ENCODE measurements at places on chromosomes 3 and 15.

- no peak for DNase-seq
Observed at GRCh38 chr3:105579439-105579838, 212.7 kb downstream of the ALCAM start.

DNA sequence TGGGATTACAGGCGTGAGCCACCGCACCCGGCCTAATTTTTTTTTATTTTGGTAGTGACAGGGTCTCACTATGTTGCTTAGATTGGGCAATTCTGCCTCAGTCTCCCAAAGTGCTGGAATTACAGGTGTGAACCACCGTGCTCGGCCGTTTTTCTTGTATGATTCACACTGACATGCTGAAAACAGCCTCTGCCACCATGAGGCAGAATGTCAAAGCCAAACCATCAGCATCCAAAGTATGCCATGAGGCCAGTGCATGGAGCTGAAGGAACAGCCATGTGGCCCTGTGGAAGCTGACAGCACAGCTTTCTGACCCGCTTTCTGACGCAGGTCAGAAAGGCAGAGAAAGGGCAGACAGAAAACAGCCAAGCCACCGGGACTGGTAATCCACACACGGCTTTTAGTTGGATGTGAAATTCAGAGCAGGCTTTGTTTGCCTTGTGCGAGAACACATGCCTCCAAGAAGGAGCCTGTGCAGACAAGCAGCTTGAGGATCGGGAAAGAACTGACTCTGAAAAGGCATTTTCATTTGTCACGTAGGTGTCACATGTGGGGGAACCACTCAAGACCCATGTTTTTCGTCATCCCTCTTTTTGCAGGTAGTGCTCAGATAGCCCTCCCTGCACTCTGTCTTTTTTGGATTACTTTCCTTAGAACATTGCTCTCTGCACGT, 25.1 kb downstream of the XYLB start:
- DNase-seq: no peak

DNA sequence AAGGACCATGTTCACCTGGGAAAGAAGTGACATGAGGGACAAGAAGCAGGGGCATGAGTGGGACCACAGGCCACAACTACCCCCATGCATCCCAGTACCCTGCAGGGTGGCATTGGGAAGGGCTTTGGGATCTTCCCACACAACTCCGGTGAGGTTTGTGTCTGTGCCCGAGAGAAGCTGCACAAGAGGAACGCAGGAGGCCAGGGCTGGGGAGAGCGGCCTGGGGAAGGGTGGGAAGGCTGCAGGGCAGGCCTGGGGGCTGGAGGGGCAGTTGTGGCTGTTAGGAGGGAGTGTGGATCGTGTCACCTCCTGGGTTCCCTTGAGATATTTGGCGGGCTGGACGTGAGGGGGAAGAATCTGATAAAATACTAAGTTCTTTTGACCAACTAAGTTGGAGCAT, 25.3 kb upstream of the MFSD1 start:
- DNase-seq: no peak

DNA sequence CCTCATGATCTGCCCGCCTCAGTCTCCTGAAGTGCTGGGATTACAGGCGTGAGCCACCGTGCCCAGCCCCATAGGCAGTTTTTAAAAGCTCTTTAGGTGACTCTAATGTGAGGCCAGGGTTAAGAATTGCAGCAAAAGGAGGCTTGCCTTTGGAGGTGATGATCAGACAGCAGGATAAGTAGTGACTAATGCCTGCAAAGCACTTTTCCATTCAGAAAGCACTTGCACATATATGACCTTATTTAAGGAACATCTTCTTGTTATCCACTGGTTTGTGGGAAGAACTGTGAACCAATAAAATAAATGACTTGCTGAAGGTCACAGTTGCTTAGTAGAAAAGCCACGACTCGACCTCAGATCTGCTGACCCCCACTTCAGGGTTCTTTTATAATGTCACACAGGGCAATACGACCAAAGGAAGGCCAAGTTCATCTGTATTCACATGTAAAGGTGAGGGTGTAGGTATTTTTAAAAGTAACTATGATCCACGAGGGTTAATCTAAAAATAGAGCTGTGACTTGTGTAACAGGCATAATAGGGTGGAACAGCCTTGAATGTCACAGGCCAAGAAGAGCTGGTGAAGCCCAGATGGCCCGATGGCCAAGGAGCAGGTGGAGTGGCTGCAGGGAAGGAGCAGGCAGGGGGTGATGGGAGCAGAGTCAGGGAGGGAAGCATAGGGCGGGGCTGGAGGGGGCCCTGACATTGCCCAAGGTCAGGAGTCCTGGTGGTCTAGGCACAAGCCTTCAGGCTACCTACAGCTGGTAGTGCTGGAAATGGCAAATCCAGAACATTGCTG, 24.4 kb downstream of the LARP6 start:
- DNase-seq: no peak

- DNase-seq: no peak
Observed at GRCh38 chr3:24294150-24294549, 200.5 kb downstream of the THRB start.

DNA sequence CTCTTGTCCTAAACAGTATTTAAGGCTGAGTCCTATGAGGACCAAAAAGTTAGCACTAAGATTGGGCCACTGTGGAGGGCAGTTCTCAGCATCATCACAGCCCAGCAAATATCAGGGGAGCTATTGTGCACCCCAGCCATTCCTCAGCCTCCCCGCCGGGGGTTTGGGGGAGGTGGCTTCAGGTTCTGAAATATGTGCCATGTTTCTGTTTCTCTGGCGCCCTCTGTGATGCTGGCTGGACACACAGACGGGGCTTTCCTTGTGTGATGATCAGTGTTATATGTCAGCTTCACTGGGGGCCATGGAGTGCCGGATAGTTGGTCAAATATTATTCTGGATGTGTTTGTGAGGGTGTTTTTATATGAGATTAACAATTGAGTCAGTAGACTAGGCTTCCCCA, 106.8 kb downstream of the GABRG3 start:
- peak; percentile 22 for DNase-seq

DNA sequence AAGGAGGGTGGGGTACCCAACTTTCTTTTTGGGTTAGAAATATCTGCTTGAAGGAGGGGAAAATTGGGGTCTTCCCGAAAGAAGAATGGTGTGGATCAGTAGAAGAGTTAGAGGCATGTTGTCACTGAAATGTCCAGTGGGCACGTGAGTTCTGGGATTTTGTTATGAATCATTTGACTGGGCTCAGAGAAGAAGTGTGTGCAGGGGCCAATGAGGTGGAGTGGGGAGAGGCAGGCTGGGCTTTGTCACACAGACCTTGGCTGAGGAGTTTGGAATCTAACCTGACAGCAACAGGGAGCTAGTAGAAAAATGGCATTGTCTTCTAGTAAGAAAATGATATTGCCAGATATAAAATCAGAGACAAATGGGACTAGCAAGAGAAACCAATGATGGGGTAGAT, 436.8 kb downstream of the MFSD1 start:
- DNase-seq: no peak

DNA sequence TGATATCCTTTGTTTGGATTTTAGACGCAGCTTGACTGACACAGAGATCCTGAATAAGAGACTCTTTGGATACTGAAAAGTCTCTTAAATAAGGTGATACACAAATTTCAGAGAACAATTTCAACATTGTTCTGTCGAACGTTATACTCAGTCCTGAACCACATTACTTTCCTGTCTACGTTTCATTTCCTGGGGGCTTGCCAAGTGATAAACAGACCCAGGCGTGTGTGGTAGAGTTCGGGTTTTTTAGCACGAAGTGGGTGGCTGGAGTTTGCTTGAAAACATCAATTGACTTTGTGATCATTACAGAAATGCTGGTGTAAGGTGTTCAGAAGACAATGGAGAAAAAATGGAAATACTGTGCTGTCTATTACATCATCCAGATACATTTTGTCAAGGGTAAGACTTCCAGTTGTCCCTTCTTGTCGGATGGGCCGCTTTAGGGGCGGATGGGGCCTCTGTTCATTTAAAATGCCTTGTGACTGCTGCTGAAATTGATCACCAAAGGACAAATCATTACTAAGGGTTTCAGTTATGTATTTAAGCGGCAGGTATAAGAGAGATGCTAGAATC, at the start of gene CD96:
TSS of gene CD96 (plus strand) at position 287 of the 573 bp plus-strand sequence. CDS start at position 339, 52 bp downstream.
- peak; percentile 97 for DNase-seq

- DNase-seq: peak; percentile 96
Observed at GRCh38 chr3:110783541-110783940, 288.1 kb upstream of the NECTIN3 start.

- DNase-seq: no peak
Observed at GRCh38 chr3:36895496-36896409, 49.1 kb downstream of the TRANK1 start.

- DNase-seq: no peak
Observed at GRCh38 chr15:75061272-75061671, 37.9 kb downstream of the PPCDC start.

DNA sequence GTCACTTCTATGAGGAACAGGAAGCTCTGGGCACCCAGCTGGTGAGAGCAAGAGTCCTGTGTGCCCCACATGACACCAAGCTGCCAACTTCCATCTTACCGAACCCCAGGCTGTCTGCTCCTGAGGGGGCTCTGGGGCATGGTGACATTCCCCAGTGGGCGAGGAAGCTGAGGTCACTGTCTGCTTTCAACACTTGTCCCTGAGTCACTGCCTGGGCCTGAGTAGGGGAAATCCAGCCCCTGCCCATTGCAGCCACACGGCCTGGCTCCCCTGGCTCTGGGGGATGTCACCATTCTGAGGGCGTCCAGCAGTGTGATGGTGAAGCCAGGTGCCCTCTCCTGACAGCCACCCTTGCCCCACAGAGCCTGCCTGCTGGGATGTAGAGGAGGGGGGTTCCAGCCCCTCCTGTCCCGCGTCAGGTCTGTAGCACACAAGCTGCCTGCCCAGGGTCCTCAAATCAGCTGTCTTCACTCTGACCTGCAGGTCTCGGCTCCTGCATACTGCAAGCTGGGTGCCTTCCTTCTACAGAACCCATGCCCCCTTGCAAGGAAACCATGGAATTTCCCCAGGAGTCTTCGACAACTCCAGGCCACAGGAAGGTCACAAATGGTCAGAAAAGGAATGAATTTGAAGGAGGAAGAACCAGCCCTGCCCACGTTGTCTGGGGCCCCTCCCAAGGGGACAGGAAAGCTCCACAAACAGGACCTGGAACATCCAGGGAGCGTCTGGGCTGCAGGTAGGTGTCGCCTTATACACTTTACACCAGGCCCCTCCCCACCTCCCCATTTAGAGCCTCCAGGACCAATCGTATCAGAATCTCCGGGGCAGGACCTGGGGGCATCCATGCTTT, 69.9 kb upstream of the GATM start:
- no peak for DNase-seq
